ENCODE measurements at places on chromosomes 2 and 18.

GRCh38 chr18:37964885-37965571 lies 399.4 kb upstream of the CELF4 start:
- DNase-seq, result no peak

GRCh38 chr2:173961346-173961705 lies 3.8 kb downstream of the SP3 start:
- peak; percentile 43 for DNase-seq

DNA sequence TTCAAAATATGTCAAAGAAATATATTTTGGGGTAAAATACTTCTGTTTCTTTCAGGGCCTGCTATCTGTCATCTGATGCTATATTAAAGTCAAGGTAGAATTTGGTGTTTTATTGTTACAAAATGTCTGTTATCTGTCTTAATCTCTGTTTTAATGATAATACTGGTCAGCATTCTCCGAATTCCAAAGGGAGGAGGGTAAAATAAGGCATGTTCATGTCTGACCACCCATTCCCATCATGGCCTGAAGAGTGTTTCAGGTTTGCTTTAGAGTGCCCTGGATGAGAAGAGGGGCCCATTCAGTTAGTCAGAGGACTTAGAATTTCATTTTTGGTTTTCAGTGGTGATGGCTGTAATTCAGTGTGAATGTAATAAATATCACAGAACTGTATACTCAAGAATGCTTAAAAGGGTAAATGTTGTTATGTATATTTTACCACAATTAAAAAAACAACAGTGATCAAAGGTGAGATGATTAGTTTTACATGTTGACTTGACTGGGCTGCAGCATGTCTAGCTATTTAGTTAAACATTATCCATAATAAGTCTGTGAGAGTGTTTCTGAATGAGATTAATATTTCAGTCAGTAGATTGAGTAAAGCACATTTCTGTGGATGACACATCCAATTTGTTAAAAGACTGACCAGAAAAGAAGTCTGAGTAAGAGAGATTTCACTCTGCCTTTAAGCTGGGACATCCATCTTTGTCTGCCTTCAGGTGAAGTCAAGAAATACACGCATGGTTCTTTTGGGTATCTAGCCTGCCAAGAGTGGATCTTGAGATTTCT lies 467.9 kb upstream of the SYT4 start:
- DNase-seq, result no peak

GRCh38 chr2:71813315-71813714 lies 334.3 kb downstream of the CYP26B1 start:
- DNase-seq, result no peak

- no peak for DNase-seq
These were observed 59.5 kb downstream of the CAB39 start for GRCh38 chr2:230772156-230772555.

DNA sequence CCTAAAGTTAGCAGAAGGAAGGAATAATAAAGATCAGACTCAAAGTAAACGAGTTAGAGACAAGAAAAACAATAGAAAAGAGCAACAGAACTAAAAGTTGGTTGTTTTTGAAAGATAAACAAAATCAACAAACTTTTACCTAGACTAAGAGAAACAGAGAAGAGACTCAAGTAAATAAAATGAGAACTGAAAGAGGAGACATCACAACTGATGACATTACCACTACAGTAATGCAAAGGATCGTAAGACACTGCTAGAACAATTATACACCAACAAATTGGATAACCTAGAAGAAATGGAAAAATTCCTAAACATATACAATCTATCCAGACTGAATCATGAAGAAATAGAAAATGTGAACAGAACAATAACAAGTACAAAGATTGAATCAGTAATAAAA lies 139.3 kb downstream of the CD226 start:
- no peak for DNase-seq

- no peak for DNase-seq
These were observed 129.3 kb downstream of the METTL4 start for GRCh38 chr18:2442006-2442405.

GRCh38 chr2:11543337-11544216 lies 9.7 kb downstream of the GREB1 start:
- DNase-seq, result no peak

- no peak for DNase-seq
These were observed 50.3 kb downstream of the CYB5A start for GRCh38 chr18:74241426-74241825.

- no peak for DNase-seq
These were observed 104.8 kb downstream of the LBH start for GRCh38 chr2:30336084-30336483.

DNA sequence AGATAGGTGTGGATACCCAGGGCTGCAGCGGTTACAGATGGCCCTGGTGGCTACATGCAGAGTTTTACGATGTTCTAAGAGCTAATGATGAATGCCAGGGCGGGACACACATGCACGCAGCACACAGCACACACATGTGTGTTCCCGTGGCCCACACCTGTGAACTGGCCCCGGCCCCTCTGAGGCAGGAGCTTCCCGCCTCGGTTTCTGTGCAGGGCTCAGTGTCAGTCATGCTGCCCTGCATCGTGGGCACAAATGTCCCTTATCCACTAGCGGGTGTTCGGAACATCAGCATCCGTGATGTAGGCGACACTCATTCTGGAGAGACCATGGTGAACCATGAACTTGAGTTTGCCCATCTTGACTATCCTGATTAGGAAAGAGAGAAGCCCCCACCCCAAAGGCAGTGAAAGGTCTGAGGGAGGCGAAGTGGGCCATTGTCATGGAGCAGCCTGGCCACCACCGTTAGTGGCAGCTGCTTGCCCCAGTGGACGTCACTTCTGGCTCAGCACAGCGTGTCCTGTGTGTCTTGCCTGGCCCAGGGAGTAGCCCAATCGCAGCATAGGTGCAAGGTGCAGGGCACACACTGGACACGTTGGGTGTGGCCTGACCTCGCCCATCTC lies 43.8 kb downstream of the DCDC2C start:
- no peak for DNase-seq

DNA sequence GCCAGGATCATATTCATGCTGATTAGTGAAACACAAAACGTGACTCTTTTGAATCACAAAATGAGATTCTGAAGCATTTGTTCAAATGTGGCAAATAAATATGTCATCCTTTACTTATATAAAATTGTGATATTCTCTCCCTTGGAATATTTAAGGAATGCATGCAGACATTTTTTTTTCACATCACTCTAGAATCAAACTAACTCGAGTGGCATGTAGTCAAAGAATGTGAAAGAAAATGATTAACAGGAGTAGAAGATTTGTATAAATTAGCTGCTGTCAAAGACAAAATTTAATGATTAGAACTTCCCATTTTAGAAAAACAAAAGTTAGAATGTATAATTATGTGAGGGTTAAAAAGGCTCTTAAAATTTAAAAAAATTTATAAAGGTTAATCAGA lies 721.0 kb upstream of the FAM98A start:
- DNase-seq, result no peak

- DNase-seq, result no peak
These were observed 65.6 kb downstream of the SH3BP4 start for GRCh38 chr2:235017441-235017840.

- DNase-seq, result no peak
These were observed 122.0 kb downstream of the TMEFF2 start for GRCh38 chr2:192072778-192073177.

- no peak for DNase-seq
These were observed 961.6 kb upstream of the LRRTM1 start for GRCh38 chr2:81266106-81266505.

- peak; percentile 15 for DNase-seq
These were observed 85.5 kb downstream of the MTA3 start for GRCh38 chr2:42653908-42654445.

DNA sequence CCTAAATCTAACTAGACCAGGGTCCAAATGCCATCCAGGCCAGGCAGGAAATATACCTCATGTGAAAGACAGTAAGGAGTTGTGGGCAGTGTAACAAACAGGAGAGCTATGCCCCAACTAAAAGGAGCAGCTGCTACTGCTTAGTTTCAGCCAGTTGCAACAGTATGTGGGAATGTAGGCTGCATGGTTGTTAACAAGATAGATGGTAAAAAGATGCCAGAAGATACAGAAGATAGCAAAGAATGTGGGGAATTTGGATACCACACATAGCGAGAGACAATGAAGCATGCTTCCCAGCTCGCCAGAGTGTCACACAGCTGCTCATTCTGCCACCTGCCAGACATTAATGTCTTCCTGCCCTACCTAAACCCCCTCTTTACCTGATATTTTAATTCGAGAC lies 39.4 kb upstream of the CYBRD1 start:
- peak; percentile 85 for DNase-seq

GRCh38 chr2:9002637-9003365 lies 683 bp downstream of the MBOAT2 start:
- peak; percentile 40 for DNase-seq

DNA sequence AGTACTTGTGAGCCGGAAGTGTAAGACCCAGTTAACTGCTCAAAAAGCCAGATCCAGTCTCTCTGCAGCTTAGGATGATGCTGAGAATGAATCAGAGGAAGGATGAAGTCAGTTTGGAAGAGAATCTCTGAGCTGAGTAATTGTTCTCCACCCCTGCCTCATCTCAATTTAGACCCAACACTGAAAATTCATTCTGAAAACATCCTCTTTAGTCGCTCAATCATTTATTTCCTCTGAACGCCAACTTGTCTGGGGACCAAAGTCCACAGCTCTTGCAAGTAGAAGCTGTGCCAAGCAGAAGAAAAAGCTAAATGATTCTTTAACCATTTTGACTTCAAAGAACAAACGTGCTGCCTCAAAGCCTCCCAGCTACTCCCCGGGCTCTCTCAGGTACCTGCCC lies 177.1 kb upstream of the KLHL29 start:
- DNase-seq, result no peak

- no peak for DNase-seq
These were observed 72.7 kb upstream of the CTAGE1 start for GRCh38 chr18:22490429-22490846.

DNA sequence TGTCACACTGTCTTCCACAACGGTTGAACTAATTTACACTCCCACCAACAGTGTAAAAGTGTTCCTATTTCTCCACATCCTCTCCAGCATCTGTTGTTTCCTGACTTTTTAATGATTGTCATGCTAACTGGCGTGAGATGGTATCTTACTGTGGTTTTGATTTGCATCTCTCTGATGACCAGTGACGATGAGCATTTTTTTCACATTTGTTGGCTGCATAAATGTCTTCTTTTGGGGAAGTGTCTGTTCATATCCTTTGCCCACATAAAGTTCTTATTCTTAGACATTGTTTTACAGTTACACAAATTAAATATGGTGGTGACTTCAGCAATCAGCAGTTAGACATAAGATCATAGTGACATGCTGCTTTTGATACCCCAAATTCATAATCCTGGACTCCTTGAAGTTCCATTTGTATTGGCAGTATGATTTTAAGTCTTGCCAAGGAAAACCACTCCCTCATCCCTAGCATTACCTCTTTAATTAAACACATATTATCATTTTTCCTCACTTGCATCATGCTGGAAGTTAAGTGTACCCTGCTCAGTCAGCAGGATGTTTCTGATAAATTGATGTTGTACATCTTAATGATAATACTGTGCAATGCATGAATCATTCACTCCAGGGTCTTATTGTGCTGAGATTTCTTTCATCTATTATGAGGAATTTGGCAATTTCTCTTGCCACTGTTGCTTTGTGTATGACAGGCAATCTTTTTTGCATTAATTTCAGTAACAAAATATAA lies 67.6 kb upstream of the STAT1 start:
- peak; percentile 5 for DNase-seq

DNA sequence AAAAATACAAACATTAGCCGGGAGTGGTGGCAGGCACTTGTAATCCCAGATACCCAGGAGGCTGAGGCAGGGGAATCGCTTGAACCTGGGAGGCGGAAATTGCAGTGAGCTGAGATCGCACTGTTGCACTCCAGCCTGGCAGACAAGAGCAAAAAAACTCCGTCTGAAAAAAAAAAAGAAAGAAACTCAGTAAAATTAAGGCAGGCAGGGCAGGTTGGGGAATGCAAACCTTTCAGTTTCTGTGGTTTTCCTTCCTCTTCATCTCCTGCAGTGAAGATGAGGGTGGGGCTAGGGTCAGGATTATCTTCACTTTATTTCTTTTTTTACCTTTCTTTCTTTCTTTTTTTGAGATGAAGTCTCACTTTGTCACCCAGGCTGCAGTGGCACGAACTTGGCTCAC lies 43.2 kb upstream of the PSME4 start:
- DNase-seq, result no peak

DNA sequence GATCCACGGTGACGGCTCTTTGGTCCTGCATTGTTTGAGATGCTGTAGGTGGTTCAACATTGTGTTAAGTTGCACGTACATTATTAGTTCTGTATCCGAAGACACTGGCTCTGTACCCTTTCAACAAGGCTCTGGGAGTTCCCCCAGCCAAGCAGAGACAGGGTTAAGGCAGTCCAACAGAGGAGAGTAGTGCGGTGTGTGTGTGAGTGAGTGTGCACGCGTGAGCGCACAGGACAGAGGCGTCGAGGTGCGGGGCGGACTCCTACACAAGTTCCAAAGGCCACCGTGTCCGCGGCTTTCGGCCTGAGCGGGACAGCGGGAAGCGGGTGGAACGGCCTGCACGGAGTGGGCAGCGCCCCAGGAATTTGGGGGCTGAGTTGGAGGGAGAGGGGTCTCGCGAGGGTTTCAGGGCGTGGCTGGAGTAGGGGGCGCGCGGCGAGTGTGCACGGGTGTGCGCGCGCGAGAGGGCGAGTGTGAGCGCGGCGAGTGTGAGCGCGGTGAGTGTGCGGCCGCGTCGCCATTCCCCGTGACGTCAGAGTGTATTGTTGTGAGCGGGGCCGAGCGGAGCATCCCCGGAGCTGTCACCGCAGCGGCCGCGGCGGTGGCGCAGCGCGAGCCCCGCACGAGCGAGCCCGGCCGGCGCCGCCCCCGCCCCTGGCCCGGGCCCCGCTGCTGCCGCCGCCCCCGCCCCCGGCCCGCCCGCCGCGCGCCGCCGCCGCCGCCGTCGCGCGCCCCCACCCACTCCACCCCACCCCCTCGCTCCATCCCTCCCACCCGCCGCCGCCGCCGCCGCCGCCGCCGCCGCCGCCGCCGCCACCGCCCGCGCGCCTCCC lies at the start of gene ASXL3:
Gene ASXL3 (plus strand): TSS at position 535 of the 833 bp plus-strand sequence. CDS start 413 bp downstream, outside the sequence.
- no peak for DNase-seq

- peak; percentile 16 for DNase-seq
These were observed 22.4 kb upstream of the MSGN1 start for GRCh38 chr2:17793803-17794354.

- peak; percentile 45 for DNase-seq
These were observed 68.9 kb downstream of the DOCK10 start for GRCh38 chr2:224973112-224974016.

- no peak for DNase-seq
These were observed 10.6 kb downstream of the CFAP210 start for GRCh38 chr2:169683425-169684134.

GRCh38 chr2:23425338-23425871 lies 40.4 kb downstream of the KLHL29 start:
- no peak for DNase-seq

DNA sequence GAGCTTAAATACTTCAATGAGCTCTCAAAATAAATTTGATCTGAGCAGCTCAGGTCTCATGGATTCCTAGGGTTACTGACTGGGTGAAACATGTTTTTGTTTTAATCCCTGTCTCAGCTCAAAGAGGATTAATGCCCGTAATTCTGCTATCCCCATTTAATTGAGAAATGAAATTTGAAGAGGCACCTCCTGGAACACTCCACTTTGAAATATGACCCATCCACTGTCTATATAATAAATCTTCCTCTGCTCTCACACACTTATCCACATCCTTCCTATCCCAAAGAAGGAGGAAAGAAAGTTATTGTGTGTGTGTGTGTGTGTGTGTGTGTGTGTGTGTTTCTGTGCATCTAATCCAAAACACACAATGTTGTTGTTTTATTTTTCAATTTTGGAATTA lies 2082.4 kb upstream of the PIK3C3 start:
- DNase-seq, result no peak
